ENCODE measurements at places on chromosomes 3 and 15.

DNA sequence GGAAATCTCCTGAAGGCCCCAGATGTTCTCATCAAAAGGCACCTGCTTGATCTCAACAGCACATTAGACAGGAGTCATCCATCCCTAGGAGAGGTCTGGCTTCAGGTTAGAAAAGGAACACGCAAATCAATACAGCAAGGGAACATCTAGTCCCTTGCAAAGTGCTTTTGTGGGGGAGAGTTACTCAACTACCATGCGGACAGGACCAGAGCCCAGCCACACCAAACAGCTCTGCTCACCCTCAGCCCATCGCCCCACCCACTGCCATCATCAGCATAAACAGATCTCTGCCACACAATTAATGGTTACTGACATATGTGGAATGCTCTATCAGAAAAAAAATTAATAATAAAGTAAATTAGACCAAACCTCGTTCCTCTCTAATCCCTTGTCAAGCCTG lies 85.6 kb downstream of the MYLK start:
- no peak for DNase-seq

DNA sequence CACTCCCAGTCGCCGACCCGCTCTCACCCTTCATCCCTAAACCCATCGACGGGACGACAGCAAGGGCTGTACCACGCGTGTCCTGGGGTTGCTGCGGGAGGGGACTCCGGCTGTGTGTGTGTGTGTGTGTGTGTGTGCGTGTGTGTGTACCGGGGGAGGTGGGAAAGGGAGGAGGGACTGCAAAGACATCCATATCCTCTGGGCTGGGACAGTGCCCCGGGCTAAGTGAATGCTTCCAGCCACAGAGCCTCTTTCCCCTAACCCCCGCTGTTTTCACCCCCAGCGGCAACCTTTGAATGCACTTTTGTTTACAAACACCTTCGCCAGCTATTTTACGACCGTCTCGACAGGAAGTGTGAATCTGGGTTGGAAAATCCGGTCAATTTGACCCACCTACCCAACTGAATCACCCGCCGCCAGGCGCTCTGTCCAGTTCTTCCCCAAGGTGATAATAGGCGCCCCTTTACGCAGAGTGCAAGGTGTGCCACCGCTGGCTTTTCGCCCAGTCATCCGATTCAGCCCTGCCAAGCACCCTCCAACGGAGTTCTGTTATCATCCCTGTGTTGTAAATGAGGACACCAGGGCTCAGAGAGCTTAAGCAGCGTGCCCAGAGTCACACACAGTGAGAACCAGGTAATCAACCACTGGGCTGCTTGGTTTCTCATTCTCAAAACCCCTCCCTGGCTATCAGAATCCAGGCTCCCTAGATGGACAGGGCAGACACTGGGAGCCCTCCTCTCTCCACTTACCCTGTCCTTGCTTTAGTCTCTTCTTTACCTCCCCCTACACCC lies 739 bp upstream of the AMOTL2 start:
- no peak for DNase-seq

GRCh38 chr15:94395640-94396039 lies 164.3 kb downstream of the MCTP2 start:
- DNase-seq = no peak

GRCh38 chr3:60427109-60427508 lies 824.1 kb downstream of the FHIT start:
- DNase-seq = no peak

DNA sequence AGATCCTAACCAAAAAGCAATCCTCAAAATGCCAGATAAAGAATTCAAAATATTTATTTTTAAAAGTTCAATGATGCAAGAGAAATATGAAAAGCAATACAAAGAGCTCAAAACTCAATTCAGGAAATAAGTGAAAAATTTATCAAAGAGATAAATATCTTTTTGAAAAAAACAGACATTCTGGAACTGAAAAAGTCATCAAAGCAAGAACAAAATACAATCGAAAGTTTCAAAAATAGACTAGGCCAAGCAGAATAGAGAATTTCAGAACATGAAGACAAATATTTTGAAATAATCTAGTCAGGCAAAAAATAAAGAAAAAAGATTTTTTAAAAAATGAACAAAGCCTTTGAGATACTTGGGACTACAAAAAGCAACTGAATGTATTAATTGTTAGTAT lies 83.4 kb upstream of the STT3B start:
- no peak for DNase-seq

GRCh38 chr15:97902140-97902780 lies 58.2 kb upstream of the ARRDC4 start:
- DNase-seq = no peak

DNA sequence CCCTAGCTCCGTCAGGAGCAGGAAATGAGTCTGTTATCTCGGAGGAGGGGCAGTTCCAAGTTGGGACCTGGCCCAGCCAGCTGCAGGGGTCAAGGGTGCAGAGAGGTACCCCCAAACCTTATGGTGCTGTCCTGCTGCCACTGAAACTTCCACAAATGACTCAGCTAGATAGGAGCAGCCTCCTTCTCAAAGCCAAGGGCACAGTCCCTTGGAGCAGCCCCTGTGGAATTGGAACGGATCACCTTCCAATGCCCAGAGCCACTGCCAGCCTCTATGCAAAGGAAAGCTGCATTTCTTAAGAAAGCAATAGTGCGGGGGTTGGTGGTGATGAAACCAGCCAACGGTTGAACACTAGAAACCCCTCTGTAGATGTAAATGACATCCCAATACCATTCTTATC lies 19.6 kb upstream of the LRRK1 start:
- DNase-seq = no peak

DNA sequence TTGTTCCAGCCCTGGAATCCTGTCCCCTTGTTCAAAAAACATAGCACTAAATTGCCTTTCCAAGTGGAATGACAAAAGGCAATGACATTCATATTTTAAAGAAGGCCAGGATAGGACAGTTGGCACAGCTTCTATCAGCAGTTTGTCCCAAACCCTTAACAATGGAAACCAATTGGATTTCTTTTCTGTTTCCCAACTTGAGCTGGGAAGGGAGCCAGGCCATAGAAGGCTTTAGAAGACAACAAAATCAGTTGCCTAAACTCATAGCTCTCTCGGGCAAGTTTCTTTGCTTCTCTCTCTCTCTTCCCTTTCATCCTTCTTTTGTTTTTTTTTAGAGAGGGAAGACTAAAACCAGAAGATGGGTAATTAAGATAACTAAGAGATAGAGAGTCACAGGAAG lies 227.7 kb upstream of the TPRG1 start:
- DNase-seq = no peak

DNA sequence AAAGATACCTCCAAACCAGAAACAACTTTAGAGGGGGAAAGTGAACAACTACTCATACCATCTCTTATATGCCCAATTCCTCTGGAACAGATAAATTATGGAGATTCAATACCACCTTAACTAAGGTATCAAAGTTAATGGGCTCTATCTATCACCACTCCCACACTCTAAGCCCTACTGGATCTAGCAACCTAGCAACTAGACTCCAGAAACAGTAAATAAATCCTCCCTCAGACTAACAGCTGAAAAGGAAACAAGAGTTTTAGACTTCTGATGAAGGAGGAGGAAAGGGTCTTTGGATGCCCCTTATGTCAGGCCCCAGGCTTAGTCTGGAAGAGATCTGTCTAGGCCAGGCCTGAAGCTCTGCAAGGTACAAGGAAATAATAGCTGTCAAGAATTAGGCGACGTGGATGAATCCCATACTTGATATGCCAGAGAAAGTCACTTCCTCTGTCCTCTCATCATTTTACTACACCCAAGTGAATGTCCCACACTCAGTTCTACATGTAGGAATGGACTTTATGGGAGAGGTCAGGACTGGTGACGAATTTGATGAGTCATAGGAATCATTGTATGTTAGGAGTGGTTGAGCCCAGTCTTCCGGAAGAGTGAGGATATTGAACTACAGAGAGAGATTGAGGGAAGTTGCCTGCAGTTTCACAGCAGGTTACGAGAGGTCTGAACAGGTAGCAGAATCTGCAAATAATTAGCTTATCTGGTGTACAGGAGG lies 113.8 kb downstream of the AKAP13 start:
- peak; percentile 54 for DNase-seq

DNA sequence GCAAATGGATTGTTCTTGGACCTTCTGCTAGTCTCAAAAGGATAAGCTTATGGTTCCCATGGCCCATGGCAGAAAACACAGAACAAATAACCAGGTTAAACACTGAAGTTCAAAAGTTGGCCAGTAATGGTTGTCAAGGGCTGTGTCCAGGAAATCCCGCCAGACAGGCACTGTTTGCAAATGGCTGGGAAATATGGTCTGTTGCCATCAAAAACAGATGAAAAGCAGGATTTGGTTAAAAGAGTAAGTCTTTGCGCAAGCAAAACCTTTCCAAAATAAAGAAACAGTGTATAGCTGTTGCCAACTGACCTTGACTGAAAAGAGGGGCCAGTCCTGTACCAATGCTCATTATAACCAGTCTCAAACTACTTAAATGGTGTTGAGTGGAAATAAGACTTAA lies 58.6 kb downstream of the WWTR1 start:
- DNase-seq = no peak

DNA sequence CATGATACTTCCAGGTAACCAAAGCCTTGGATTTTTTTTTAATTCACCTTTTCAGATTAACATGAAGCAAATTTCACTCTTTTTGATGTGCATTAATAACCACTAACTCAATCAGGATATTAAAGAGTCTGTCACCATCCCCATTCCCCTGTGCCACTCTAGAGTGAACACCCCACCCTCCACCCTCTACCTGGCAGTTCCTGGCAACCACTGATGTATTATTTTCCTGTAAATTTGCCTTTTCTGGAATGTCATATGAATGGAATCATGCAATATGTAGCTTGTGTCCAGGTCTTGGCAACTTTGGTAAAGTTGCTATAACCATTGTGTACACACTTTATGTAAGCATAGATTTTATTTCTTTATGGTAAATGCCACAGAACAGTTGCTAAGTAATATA lies 627.6 kb downstream of the MCTP2 start:
- no peak for DNase-seq

GRCh38 chr3:111471831-111472230 lies 70.2 kb upstream of the CD96 start:
- DNase-seq = no peak
